ENCODE measurements at places on chromosomes 16 and 17.

GRCh38 chr16:25038239-25038954, 23.2 kb upstream of the ARHGAP17 start:
- no peak for DNase-seq

GRCh38 chr17:83069931-83070742, 9.3 kb upstream of the METRNL start:
- no peak for DNase-seq

DNA sequence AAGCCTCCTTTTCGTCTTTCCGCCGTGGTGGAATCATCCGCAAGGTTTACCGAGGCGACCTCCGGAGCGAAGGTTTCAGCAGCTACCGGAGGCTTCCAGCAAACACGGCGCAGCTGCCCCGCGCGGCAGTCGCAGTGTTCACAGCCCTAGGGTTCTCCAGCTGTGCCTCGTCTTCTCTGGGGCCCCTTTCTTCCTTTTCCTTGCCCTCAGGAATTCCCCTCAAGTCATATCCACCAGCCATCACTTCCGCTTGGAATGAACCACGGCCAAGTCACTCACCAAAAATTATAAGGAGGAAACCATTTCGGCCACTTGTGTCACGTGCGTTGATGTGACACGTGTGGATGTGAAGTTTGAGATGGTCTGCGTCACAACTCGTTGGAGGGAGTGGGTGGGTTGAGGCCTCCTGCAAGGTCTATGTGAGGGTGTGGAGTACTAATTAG, 636 bp upstream of the ERN1 start:
- DNase-seq, result no peak

DNA sequence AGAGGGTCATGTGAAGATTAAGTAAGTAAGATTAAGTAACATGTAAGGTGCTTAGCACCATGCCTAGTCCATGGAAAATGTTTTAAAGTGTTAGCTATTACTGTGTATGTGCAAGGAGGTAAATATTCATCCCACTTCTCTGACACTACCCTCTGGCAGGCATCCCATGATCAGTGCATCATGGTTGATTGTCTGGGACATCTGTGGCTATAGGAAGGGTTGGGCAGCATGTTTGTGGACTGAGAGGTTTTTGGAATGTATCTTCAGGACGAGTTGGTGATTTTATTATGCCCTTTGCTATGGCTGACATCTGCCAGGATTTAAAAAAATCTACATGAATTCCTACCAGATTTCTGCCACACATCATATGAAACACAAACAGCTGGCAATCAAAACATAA, 6.5 kb upstream of the TAOK1 start:
- DNase-seq, result no peak

- no peak for DNase-seq
Observed at GRCh38 chr17:79760197-79760906, 17.6 kb upstream of the CBX2 start.

DNA sequence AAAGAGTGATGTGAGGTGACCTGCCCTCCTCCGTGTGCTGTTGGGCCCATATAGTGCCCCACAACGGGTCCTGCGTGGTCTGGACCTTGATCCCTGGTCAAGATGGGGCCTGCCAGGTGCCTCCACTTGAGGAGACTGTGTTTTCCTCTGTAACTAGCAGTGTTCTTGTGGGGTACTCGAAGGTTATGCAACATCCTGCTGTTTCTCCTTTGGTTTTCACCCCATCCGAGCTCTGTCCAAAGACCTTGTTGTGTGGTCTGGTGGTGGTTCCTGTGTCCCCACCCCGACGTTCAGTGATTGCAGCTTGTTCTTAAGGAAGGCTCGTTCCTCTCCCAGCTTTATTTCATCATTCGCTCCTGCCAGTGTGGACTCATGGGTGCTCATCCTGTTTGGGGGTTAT, 38.7 kb upstream of the ZNF750 start:
- DNase-seq, result no peak

DNA sequence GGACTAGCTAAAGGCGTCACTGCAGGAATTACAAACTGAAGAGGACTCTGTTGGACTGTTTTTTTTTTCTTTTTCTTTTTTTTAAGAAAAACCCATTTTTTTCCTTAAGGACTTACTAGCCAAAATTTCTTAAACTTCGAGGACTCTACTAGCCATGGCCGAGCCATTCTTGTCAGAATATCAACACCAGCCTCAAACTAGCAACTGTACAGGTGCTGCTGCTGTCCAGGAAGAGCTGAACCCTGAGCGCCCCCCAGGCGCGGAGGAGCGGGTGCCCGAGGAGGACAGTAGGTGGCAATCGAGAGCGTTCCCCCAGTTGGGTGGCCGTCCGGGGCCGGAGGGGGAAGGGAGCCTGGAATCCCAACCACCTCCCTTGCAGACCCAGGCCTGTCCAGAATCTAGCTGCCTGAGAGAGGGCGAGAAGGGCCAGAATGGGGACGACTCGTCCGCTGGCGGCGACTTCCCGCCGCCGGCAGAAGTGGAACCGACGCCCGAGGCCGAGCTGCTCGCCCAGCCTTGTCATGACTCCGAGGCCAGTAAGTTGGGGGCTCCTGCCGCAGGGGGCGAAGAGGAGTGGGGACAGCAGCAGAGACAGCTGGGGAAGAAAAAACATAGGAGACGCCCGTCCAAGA, 878 bp downstream of the HEXIM1 start:
- peak; percentile 90 for DNase-seq

DNA sequence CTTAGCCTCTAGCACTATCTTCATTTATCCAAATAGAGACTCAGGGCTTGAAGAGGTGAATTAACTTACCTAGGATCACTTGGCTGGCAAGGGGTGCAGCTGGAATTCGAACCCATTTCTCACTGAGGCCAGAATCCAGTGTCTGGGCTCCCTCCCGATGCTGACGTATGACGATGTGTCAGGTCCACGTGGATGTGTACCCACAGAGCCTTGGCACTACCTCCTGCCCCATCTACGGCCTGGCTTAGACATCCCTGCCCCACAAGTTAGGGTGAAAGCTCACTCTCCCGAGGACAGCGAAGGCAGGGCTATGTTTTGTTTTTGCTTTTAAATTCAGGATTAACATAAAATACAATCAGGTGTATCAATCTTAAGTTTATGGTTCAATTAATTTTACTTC, 332.3 kb downstream of the CPPED1 start:
- no peak for DNase-seq

DNA sequence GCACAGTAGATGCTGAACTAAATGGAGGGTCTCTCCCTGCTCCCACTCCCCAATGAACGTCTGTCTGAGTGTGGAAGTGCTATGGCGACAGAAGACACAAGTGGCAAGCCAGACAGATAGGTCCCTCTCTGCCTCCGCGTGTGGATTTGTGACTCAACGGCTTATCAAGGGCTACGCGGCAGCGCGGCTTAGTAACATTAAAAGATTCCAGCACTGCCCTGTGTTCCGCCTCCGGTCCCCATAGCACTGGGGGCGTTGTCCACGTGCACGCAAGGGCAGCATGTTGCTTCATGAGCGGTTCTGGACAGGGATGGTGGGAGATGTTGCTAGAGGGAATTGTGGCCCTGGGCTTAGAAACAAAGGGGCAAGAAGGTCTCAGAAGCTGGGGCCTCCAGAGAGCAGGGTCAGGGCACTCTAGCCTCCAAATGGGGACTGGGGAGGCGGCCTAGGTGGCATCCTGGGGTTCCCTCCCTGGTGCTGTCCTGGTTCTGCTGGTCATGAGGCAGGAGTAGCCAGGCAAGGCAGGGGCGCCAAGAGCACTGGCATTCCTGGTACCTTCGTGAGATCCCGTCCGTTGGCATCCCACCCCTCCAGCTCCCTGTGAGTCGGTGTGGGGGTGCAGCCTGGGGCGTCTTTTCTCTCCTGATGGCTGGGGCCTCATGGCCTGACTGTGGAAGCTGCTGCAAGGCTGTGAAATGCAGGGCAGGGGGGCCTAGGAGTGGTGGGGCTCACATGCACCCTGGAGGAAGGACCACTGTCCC, 9.1 kb downstream of the CRHR1 start:
- DNase-seq, result no peak

DNA sequence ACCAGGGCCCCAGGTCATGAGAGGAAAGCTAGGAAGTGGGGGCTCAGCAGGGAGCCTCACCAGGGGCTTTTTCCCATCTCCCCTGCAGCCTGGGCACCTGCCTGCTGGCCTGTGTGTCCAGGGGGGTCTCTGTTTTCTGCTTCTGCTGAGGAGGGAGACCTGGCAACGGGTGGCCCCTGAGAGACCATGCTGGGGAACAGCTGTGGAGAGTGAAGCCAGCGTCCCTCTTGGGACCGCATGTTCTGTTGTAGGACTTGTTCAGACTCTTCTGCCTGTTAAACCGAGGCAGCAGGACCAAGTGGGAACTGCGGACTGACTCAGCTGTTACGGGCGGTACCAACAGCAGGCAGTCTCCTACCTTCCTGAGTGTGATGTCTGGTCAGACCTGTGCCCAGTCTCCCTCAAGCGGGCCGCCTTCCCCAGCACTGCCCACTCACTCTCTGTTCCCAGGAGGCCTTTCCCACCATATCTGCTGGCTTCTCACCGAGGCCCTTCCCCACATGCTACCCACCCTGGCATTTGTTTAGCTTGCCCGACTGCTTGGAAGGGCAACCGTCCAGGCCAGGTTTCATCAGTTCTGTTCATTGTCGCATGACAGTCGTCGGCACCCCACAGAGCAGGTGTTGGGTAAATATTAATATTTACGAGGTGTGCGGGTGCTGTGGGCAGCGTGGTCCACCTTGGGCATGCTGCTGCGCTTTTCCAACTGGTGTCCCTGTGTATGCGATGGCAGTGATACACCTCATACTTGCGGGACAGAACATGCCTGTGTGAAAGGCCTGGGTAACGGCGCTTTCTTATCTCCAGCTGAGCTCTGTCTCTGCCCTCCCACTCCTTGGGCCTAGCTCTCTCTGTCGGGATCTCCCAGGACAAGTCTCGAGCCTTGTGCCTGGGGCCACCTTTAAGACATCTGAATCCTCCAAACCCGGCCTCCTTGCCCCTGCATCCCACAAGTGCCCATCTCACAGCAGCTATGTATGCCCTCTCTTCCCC, 69.4 kb downstream of the MPRIP start:
- no peak for DNase-seq

GRCh38 chr16:57252148-57252721, 7.2 kb downstream of the ARL2BP start:
- DNase-seq, result no peak

DNA sequence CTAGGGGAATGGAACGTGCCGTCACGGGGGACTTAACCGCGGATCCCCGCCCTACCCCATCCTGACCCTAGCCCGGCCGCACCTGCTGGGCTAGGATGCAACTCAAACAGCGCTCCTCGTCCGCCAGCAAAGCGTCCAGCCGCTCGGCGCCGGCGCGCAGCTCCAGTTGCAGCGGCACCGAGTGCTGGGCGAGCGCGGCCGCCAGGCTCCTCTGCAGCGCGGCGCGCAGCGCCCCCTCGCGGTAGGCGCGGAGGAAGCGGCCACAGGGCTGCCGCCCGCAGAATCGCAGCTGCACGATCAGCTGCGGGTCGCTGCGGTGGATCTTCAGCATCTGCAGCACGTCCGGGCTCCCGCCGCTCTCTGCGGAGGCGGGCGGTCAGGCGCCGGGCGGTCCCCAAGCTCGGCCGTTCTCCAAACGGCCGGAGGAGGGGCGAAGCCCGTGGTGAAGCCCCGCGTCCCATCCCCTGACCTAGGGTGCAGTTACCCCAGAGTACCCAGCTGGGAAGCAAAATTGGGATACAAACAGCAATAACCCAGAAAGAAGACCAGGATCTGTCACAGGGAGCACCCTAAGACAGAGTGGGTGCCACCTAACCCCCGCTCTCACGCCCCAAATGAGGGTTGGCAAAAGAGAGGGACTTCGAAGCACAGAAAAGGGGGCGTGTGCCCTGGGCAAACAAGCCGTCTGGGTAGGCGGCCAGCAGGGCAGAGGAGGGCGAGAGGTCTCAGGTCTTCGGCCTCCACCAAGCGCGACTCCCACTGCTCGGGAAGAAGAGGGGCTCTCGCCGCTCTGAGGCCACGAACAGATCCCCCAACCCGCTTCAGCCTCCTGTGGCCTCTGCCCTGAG, 4.2 kb downstream of the TRADD start:
- no peak for DNase-seq

- no peak for DNase-seq
Observed at GRCh38 chr16:4390266-4391260, 18.9 kb downstream of the VASN start.

GRCh38 chr17:14557480-14557879, 256.6 kb downstream of the HS3ST3B1 start:
- no peak for DNase-seq

DNA sequence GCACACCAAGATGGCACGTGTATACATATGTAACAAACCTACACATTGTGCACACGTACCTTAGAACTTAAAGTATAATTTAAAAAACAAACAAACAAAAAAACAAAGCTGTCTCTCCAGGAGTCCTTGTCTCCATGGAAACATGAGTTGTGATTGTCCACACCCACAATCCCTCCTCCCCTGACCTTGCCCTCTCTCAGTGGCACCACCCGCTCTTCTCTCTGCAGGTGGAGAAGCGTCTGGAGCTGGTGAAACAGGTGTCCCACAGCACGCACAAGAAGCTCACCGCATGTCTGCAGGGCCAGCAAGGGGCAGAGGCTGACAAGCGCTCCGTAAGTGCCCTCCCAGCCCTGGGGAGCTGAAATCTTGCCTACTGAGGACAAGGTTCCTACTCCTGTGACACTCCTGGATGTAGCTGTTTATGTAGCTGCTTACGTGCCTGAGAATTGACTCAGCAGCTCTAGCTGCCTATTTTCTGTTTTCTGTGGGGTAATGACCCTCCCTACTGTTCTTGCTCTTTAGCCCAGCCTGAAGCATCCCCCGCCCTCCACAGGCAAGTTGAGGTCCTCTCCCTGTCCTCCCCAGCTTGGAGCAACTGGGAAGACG, 107.0 kb downstream of the ARHGAP44 start:
- no peak for DNase-seq

DNA sequence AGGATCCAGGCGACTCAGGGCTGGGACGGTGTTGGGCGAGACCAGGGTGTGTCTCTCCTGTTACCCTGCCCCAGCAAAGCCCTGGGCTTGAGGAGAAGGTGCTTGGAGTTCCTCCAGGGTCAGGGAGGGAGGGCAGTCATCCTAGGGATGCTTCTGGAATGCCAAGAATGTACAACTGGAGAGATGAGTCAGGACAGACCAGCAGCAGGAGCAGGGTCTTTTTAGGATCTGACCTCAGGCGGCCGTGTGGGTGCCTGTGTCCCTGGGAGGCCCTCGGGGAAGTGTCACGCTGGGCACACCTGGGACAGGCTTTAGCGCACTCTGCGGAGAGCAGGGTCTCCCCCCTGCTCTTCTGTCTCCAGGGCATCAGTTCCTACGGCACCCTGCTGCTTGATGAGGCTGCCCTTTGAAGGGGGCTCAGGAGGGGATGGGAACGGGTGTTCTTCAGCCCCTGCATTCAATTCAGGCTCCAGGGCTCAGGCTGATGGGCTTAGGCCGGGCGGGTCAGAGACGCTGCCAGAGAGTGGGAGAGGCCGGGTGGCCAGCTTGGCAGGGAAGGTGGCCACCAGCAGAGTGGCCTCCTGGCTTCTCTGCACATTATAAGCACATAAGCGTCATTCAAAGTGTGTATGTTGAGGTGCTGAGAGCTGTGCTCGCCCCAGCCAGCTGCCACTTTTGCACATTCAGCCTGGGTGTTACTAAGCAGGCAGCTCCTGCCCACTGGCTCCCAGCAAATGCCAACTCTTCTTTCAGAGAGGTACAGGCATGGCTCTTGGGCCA, 8.4 kb upstream of the MTSS2 start:
- no peak for DNase-seq
